ENCODE measurements at places on chromosomes 4 and X.

DNA sequence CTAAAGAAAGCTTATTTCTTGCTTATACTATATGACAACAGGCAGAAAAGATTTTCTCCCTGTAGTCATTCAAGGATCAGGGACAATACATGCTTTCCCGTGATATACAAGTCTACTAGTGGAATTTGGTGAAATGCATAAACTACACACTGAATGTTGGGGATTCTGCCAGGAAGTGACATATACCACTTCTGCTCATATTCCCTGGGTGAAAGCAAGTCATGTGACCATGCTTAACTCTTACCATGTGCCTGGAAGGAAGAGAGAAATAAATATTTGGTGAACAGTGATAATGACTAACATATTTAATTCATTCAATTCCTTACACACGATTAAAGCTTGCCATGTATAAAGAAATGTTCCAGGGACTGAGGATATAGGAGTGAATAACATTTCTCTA is 534.6 kb downstream of the PPARGC1A start:
- DNase-seq = no peak

GRCh38 chr4:75385106-75385505 is 129.1 kb downstream of the RCHY1 start:
- DNase-seq = no peak

DNA sequence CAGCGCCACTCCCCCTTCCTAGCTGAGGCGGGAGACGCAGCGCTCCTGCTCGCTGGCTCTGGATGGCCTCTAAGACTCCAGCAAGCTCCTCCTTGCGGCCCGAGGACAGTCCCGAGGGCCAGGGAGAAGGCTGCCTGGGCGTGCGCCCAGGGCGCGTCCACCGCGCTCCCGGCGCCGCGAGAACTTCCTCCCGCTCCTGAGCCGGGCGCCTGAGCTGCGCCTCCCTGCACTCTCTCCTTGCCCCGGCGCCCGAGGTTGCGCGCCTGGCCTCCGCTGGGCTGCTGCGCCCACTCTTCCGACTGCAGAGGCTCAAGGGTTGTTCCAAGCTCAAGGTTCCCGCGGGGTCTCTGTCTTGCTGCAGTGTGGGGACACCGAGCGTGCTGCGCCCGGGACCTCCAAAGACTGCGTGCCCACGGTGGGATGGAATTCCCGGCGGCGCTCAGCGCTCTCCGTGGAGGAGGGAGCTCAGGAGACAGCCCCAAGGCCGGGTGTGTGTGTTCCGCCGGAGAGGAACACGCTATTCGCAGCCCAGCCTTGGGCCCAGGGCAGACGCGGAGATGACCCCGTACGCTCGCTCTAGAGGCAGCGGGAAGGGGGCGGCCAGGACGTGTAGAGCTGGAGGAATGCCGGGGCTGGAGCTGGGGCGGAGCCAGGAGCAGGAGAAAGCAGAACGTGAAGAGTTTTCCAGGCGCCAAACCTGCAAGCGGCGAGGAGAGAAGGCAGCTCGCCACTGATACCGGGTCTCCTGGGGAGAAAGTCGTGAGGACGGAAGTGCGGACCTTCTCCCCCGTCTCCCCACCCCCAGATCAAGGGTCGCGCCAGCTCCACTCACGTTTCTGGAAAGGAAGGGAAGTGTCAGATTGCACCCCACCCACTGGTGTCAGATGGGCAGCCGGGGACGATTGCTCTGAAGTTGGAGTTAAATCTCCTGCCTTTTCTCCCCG is at the start of gene ARHGAP6:
Gene ARHGAP6, minus strand, starts transcription at position 753 of the 944 bp plus-strand sequence. CDS start 1,092 bp downstream, outside the sequence.
- peak; percentile 37 for DNase-seq

DNA sequence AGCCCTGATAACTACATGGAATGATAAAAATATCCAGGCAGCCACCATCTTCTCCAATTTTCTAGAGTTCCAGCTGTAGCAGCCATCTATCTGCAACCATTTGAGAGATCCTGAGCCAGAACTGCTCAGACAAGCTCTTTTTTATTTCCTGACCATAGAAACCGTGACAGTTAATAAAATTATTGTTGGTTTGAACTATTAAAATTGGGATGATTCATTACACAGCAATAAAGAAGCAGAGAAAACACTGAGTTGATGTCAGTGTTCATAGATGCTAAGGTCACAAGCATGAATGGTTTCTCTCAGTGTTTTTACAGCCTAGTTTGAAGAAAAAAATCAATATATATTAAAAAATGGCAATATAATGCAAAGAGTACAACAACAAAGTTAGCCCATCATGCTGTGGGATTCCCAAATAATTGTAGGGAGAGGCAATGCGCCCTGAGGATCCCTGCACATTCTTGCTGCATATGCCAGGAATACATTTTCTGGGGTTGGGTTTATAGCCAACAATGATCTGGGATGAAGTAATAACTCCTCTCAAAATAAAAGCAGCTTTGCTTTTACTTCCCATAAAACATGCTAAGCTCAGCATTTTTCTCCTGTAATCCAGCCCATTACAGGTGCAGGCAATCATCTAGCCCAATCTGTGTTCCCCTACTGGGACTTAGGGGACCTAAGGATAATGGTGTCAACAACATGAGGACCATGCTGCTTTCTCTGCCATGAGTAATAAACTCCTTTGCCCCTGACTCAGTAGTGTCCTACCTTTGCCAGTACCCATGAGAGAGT is 84.0 kb downstream of the PABPC4L start:
- no peak for DNase-seq

DNA sequence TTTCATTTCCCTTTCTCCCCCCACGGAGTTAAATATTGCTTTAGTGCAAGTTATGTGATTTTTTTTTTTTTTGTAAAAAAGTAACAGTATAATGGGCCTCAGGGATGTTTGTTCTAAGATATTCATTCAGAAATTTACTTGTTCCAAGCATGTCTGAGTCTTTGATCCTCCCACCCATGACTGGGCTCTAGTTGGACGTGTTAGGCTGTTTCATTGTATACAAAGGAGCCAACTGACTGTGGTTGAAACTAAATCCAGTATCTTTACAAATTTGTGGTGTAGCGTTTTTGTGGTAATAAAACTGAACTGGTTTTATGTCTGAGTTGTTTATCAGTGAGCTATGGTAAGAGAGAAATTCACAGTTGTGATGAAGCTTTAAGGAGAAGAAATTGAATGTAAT is 74.1 kb downstream of the DOCK11 start:
- DNase-seq = no peak

GRCh38 chrX:68650491-68650890 is 3.0 kb downstream of the STARD8 start:
- DNase-seq = no peak

DNA sequence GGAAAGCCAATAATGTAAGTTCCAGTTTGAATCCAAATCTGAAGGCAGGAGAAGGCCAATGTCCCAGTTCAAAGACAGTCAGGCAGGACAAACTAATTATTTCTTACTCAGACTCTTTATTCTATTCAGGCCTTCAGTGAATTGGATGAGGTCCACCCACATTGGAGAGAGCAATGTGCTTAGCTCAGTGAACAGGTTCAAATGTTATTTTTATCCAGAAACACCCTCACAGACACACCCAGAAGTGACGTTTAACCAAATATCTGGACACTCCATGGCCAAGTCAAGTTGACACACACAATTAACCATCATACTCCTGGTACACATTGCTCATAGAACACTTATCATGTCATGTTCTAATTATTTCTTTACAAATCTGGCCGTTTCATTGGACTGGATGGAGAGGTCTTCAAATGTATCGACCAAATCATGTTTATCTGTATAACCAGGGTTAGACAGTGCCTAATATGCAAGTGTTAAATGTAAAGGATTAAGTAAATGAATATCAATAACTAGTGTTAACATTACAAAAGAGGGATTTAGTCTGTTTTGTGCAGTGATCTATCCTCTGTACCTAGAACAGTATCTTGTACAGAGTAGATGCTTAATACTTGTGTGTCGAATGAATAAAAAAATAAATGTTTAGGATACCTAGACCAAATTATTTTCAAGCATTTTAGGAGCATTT is 27.1 kb upstream of the XK start:
- DNase-seq = no peak

GRCh38 chr4:57110640-57111511 is 691 bp upstream of the IGFBP7 start:
- DNase-seq = peak; percentile 67

Data from GM20000 (cell line).